Ovary (tissue), 10 donors: ENCODE measurements at places on chromosomes 1 and 21. TPM values are rescaled to one million over a fixed set of nuclear protein-coding genes. Genes with fewer than 3 reads are reported as not detected.

The PTGS2 gene
- total RNA-seq: 0.97 TPM

The RHD gene
- not detected for total RNA-seq

- no peaks in the 10 kb centered on the region for H3K27me3 ChIP-seq
- no peak overlapping the region for H3K27ac ChIP-seq
- H3K4me1 ChIP-seq: no peaks in the 10 kb centered on the region
Measured at GRCh38 chr21:24868117-24868516, 739.2 kb downstream of the MRPL39 start.

GRCh38 chr1:15329104-15329820, 80.4 kb upstream of the EFHD2 start:
- H3K4me3 ChIP-seq: no peak overlapping the region
- no peaks in the 10 kb centered on the region for H3K27me3 ChIP-seq
- H3K36me3 ChIP-seq: no peaks in the 10 kb centered on the region
- H3K4me1 ChIP-seq: peaks cover 7% of the 10 kb centered on the region
- no peak overlapping the region for H3K27ac ChIP-seq

DNA sequence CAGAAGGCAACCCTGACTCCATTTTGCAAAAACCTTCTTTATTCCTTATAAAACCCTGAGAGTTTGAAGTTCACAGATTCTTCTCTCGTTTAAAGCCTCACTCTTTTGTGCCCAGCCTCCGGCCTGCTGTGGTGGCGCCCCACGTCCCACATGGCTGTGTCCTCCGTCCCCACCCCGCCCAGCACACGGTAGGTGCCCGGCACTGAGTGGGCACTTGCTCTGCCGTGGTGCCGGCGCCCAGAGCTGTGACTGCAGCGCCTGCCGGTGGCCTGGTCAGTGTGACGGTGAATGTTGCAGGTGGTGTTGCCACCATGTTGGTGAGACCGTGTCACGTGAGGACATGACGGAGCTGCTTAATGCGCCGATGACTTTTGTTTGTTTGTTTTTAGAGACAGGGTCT, 9.4 kb downstream of the ATAD3A start:
- no peaks in the 10 kb centered on the region for H3K27me3 ChIP-seq
- H3K27ac ChIP-seq: no peak overlapping the region
- H3K4me1 ChIP-seq: no peaks in the 10 kb centered on the region
- no peak overlapping the region for H3K4me3 ChIP-seq
- no peaks in the 10 kb centered on the region for H3K36me3 ChIP-seq

- no peaks in the 10 kb centered on the region for H3K36me3 ChIP-seq
- H3K4me3 ChIP-seq: no peak overlapping the region
- H3K27me3 ChIP-seq: no peaks in the 10 kb centered on the region
- DNase-seq: no peak
Measured at GRCh38 chr1:25641931-25642573, 25.5 kb downstream of the MAN1C1 start.

DNA sequence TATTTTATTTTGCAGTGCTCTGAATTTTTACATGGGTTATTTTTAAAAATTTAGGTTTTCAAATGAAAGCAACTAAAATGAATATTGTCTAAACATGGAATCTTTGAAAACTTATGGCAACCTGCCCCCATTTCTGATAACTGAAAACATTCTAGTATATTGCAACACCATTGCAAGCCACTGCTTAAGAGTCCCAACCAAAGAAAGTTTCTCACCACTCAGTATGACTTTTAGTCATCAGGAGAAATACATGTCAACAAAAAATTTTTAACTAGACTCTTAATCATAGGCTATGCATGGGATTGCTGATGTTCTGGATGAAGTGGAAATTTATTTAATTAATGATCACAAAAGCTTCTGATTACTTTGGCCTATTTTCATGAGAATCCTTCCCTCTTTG, 112.1 kb downstream of the TNFSF18 start:
- no peak overlapping the region for H3K4me3 ChIP-seq
- DNase-seq: no peak
- H3K27ac ChIP-seq: no peak overlapping the region
- H3K4me1 ChIP-seq: no peaks in the 10 kb centered on the region
- H3K27me3 ChIP-seq: no peaks in the 10 kb centered on the region
